Choroid plexus epithelial cell (primary cell): ENCODE measurements at places on chromosomes 2 and 18.

DNA sequence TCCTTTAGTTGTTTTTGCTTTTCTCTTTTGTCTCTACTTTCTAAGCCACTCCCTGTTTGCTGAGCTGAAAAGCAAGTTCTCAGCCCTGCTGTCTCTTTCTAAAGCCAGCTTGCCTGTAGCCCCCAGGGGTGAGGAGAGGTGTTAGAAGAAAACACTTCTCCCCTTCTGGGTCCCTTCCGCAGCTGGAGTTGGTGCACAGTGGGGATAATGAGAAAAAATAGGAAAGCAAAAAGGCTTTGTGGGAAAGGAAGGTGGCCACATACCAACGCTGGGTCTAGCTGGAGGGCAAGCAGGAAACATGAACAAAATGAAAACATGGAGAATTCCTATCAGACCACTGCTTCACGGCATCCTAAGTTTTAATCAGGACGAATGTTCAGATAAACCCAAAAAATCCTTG lies 15.5 kb upstream of the SLC20A1 start:
- no peak for DNase-seq

DNA sequence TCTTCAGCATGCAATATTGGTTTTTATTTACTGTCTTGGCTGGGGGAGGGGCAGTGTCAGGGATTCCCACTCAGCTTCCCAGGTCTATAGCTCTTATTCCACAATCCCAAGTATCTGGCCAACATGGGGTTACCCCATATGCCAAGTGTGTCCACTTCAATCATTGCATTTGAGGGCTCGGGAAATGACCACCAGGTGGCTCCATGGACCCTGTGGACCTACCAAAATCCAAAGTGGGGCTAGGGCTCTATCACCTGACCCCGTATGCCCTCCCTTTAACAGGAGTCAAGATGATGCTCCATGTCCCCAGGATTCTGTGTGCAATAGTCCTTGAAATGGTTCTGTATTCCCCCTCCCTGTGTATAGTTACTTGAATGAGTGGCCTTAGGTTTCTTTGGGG lies 12.1 kb upstream of the TRAF3IP1 start:
- no peak for DNase-seq

- no peak for DNase-seq
Observed at GRCh38 chr2:165003443-165004130, 48.3 kb upstream of the SLC38A11 start.

DNA sequence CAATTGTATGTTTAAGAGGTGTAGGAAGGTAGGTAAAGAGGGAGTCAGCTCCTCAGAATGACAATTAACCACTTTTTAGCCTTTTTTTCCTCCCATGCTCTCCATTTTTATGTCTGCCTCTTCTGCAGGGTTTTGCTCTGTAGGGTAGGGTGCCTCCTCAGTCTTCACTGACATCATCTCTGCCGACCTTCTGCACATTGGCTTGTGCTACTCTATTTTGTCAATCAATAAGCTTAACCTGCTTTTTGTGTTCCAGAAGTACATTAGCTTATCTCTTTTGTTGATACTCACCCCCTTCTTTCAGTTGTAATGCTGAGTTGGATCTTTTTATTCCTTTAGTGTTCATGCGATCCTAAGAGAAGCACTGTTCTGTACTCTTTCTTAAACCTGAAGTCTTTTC lies 323.2 kb downstream of the RDH14 start:
- DNase-seq: no peak

DNA sequence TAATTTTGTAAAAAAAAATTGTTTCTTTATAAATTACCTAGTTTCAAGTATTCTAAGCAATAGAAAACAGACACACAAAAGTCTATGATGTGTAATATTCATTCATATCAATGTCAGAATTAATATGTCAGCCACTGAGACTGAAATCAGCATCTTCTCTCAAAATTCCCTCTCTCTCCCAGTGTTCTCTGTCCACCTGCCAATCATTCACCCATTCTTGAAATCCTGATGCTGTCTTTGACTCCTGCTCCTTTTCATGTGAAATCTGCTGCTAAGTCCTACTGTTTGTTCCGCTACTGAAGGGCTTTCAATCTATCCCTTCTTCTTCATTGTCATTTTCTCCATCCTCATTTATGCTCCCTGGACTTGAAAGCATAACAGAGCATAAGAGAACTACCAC lies 257.9 kb downstream of the SATB2 start:
- DNase-seq: no peak

GRCh38 chr2:27729614-27730013 lies 41.9 kb upstream of the MRPL33 start:
- no peak for DNase-seq

GRCh38 chr18:3036108-3036507 lies 23.2 kb upstream of the LPIN2 start:
- DNase-seq: no peak

DNA sequence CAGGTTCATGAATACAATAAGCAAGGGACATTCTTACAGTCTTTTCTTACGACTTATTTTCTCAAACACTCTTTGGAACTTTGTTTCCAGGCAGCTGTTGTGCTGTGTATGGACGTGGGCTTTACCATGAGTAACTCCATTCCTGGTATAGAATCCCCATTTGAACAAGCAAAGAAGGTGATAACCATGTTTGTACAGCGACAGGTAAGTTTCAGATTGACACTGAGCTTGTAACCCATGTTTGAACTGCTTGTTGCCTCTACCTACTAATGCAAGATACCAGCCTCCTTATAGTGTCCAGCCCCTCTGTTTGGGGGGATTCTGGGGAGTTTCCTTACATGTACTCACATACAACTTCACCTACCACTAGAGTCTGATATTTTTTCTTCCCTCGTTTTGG lies 3.8 kb downstream of the XRCC5 start:
- no peak for DNase-seq

- DNase-seq: no peak
Observed at GRCh38 chr18:46761059-46761769, 4.4 kb upstream of the ST8SIA5 start.

- DNase-seq: no peak
Observed at GRCh38 chr2:65681503-65681902, 249.1 kb upstream of the SPRED2 start.

DNA sequence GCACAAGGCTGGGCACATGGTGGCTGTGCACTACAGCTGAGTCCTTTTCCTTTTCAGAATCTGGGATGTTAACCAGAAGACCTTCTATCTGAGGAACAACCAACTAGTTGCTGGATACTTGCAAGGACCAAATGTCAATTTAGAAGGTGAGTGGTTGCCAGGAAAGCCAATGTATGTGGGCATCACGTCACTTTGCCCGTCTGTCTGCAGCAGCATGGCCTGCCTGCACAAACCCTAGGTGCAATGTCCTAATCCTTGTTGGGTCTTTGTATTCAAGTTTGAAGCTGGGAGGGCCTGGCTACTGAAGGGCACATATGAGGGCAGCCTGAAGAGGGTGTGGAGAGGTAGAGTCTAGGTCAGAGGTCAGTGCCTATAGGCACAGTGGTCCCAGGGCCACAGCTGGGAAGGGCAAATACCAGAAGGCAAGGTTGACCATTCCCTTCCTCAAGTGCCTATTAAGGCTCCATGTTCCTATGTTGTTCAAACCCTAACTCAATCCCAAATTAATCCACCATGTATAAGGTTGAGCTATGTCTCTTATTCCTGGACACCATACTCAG lies 2.2 kb downstream of the IL1RN start:
- DNase-seq: no peak

DNA sequence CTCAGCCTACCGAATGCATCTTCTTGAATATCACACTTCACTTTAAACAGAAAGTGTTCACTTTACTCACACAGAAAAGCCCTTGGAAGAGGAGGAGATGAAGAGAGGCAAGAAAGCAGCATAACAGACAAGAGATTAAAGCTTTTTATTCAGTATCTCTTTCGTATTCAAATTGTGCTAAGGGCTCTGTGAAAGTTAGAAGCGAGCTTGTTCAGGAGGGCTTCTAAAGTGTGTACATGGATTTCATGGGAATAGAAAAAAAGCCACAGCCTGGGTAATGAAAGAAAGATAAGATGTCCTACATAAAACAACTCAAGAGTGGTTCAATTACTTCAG lies 531.9 kb downstream of the TMEM182 start:
- no peak for DNase-seq

DNA sequence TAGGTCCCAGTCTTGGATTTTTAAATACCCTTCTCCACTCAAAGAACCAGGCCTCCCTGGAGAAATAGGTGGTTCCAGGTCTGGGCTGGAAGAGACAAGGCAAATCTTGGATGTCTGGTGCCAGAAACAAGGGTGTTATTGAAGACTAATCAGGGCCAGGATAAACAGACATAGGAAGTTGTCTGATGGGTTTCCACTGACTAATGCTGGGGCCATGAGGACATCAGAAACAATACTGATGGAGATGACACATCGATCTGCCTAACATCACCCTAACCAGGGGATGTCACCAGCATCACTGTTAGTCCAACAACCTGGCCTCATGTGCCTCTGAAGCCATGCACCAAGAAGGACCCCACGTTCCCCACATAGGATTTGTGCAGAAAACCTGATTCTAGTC lies 42.5 kb upstream of the GLI2 start:
- DNase-seq: no peak

GRCh38 chr18:11868230-11868629 lies 17.0 kb downstream of the CHMP1B start:
- DNase-seq: no peak
